ENCODE measurements at places on chromosomes 3 and 15.

GRCh38 chr15:62404194-62404985 is 239.3 kb upstream of the C2CD4B start:
- DNase-seq = no peak

- DNase-seq = no peak
Observed at GRCh38 chr3:31610700-31611275, 78.1 kb downstream of the STT3B start.

- no peak for DNase-seq
Observed at GRCh38 chr3:16866571-16866970, 18.2 kb upstream of the PLCL2 start.

DNA sequence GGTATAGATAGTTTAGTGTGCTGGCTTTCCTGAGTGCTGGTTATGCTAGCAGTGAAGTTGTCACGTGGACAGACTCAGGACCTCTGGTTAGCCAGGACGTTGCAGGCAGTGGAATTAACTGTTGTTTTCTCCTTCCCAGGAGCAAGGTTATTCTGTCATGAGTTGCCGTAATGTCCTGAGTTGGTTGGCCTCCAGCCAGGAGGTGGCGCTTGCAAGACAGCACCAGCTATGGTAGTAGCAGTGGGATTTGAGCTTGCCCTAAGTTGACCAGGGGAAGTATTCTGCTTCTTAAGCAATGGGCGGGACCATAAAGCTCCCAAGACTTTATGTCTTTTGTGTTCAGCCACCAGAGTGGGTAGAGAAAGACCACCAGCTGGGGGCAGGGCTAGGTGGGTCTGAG is 240.7 kb upstream of the DNAJC19 start:
- DNase-seq = no peak

GRCh38 chr3:127738192-127738840 is 65.6 kb downstream of the ABTB1 start:
- no peak for DNase-seq

DNA sequence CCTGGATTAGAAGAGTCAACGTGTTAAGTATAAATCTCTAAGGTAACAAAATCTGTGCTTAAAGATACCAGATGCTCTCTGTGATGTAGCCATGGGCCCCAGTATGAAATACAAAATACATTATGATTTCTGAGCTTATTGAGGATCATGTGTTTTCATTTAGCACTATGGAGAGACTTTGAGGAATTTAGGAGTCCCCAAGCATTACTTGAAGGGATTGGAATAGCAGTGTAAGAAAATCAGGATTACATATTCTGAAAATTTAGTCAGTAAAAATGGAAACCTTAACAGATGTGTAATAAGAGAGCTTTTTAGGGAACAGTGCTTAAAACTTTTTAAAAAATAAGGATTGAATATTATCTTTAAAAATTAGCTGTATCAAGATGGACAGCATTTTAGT is 35.5 kb downstream of the ECT2 start:
- no peak for DNase-seq

DNA sequence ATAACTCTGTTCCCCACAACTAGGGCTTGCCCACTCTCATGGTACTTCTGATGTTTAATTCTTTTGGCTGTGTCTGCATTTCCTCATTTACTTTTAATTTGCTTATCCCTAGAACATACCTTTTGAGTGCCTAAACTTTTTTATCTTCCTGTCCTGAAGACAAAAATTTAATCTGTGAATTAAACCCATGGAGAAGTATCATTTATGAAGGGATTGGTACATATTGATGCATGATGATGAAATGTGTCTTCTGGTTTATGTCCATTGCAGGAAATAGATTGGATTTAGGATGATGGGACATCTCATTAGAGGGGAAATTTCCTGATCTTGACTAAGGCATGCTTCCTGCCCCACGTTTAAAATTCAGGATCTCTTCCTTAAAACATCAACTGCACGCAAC is 109.5 kb downstream of the PGPEP1L start:
- DNase-seq = no peak

DNA sequence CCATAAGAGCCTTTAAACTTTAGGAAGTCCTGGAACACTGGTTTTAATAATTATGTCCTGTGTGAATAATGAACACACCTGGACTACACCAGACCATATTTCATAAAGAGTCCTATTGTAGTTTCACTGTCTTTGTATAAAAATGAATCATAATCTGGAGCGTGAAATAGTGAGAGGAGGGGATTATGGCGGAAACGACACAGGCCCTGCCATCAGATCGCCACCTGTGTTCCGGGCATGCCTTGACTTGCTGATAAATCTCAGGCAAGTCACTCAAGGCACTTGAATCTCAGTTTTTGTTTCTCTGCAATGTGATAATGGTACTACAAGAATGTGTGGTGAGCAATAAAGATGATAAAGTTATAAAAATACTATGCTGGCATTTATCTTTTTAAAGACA is 995.5 kb downstream of the MCTP2 start:
- no peak for DNase-seq
